Stimulated activated CD4-positive, alpha-beta T cell treated with anti-CD3 and anti-CD28 coated beads, Interleukin-2, amount 100 ng/mL, for 24 hours (primary cell): ENCODE measurements at places on chromosomes 2 and 18.

DNA sequence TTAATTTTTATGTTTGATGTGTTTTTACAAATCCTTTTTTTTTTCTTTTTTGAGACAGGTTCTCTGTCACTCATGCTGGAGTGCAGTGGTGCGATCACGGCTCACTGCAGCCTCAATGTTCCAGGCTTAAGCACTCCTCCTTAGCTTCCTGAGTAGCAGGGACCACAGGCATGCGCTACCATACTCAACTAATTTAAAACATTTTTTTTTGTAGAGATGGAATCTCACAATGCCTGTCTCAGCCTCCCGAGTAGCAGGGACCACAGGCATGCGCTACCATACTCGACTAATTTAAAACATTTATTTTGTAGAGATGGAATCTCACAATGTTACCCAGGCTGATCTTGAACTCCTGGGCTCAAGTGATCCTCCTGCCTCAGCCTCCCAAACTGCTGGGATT, 3.2 kb downstream of the NOTO start:
- DNase-seq = no peak

DNA sequence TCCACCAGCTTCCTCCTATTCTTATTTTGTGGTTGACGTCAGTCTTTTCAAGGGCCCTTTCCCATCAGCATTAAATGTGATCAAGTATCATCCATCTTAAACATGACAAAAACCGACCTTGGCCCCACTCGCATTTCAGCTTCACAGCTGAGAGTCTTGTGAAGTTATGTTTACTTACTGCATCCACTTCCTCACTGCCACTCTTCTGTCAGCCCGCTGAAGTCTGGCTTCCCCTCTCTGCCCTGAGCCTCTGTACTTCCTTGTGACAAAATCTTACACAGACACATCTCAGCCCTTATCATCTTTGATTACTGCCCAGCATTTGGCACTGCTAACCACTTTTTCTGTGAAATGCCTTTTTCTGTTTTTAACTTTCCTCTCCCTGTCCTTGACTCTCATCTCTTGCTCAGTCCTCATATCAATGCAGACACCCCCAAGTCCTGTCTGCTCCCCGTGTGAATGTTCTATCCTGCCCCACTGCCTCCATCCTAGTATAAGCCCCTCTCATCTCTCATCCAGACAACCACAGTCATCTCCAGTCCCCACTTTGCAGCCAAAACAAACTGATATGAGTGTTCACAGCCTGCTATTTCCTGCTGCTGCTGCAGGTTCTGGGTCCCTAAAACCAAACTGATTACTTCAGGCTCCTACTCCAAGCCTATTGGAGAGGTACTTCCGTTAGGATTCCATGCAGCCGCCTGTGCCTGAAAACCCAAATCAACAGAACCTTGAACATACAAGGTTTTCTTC, 31.4 kb downstream of the FOSL2 start:
- no peak for DNase-seq

DNA sequence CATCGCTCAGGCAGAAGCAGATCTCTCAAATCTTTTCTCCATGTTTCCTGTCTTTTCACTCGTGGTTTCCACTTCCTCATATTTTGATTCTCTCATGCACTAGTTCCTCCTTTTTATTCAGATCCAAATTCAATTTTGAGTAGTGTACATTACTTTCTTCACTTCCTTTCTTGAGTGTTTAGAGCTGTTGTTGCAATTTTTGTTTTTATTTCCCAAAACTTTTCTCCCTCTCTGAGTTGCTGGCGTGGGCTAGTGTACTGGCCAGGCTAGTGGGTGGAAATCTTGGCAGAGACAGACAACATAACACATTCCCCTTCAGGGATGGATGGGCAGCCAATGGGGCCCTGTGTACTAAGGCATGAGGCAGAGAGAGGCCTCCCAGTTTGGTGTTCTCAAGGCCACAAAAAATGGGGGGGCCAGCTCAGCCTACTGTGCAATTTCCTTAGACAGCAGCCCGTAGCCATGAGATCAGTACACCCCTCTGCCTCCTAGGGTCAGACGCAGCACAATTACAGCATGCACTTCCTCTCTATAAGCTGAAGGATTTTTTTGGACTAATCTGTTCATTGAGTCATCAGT, 145.1 kb upstream of the PID1 start:
- no peak for DNase-seq

DNA sequence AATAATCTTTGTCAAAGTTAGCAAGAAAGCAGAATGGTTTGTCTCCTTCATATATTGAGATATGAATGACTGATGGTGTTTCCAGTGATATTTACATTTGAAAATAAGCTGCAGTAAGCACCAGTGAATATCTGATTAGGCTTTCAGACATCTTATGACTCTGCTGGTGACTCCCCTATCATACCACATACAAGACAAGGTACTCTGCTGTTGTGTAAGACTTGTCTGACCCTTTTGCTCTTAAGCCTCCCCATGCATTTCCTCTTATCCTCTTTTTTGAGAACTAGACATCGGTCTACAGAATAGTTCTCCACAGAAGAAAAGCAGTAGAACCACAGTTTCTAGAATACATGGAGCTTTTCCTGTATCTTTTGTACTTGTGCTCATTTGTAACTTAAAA, 9.3 kb downstream of the POLI start:
- DNase-seq = no peak

GRCh38 chr2:9325428-9325827, 97.9 kb downstream of the ITGB1BP1 start:
- DNase-seq = no peak
